EL (cell line): ENCODE measurements at places on chromosomes 5 and 9.

GRCh38 chr9:97919217-97919813 lies 3.0 kb downstream of the TRMO start:
- DNase-seq, result no peak

DNA sequence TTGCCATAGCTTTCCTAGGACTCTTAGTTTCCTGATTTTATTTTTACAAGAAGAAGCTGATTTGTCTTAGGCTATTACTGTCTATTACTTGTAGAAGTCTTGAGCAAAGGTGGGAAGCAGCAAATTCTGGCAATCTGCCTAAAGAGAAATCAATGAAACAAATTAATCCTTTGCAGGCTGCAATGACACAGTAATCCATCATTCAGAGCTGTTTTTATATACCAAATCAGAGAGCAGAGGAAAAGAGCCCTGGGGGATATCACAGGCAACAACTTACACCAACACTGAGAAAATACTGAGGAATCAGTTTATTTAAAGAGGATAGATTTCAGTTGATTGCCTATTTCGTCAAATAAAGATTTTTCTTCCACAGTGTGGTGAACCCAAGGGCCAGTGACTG lies 13.6 kb downstream of the NR2F1-AS1 start:
- DNase-seq, result no peak

- no peak for DNase-seq
These were observed 41.3 kb upstream of the TESK1 start for GRCh38 chr9:35563791-35564197.

- no peak for DNase-seq
These were observed 710.5 kb downstream of the TLR4 start for GRCh38 chr9:118414676-118415075.

DNA sequence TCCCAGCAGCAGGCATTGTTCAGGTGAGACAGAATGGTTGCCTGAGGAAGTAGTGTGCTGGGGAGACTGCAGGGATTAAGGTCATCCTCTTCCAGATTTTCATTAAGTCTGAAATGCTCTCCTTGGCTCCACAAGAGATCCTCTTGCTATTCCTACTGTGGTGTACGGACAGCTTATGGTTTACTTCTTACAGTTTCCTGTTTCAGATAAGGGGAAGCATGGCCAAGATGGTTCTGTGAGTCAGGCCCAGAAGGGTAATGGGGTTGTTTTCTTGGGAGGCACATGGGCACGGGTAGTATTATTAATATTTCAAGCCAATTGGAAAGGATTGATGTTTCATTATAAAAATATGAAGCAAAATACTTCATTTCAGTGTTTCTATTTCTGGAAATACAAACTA lies 42.9 kb downstream of the GLRX start:
- DNase-seq, result peak; percentile 23

DNA sequence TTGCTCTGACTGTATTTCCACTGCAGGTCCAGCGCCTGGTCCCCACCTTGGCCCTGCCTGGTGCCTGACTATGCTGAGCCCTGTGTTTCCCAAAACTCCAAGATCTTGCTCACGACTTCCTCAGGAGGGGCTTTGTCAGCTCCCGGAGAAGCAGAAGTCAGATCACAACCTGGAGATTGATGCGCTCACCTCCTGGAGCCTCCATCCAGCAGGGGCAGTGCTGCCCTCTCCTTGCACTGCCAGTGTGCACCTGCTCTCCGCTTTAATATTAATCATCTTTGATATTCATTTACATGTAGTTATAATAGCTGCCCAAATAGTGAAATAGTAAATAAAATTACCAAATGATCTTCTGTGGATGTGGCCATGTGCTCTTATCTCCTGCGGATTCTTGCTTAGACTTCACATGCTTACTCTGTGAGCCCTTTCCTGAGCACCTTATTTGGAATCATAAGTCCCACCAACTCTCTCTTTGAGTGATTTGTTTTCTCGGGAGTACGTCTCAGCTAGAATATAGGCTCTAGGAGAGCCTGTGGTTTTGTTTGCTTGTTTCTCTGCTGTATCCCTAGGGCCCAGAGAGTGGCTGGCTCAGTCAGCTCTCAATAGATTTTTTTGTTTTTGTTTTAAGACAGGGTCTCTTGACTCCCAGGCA lies 17.4 kb downstream of the MAML1 start:
- no peak for DNase-seq

GRCh38 chr5:41636605-41637004 lies 126.2 kb upstream of the PLCXD3 start:
- DNase-seq, result peak; percentile 13

DNA sequence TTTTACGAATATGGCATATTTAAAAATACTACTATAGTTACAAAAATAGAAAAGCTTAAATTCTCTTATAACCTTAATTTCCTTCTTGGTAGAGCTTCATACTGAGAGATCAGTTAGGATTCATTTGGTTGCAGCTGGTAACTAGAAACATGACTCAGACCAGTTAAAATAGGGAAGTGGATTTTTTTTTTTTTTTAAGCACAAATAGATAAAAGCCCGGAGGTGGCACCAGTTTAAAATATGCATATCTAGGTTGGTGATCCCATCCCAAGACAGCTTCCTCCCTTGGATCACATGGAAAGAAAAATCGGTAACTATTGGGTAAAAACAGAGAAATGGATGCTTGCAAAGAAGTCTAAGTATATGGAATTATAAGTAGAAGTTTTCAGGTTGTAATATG lies 1634.3 kb downstream of the MAT2B start:
- DNase-seq, result no peak

DNA sequence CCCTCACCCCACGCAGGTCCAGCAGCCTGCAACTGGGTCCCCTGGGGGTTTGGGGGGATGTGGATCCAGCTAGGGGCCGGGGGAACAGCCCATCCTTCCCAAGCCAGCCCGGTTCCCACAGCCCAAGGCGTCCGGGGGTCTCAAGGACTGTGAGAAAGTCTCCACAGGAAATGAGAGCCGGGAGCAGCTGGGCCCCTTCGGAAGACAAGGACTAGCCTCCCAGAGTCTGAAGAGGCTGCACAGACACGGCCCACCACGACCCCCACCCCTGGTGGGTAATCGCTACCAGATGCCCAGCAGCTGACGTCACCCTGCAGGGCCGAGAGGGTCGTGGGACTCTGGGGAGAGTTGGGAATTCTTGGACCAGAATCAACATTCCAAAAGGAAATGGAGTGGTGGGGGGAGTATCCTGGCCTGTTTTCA lies 10.5 kb downstream of the SH2D3C start:
- DNase-seq, result peak; percentile 47

DNA sequence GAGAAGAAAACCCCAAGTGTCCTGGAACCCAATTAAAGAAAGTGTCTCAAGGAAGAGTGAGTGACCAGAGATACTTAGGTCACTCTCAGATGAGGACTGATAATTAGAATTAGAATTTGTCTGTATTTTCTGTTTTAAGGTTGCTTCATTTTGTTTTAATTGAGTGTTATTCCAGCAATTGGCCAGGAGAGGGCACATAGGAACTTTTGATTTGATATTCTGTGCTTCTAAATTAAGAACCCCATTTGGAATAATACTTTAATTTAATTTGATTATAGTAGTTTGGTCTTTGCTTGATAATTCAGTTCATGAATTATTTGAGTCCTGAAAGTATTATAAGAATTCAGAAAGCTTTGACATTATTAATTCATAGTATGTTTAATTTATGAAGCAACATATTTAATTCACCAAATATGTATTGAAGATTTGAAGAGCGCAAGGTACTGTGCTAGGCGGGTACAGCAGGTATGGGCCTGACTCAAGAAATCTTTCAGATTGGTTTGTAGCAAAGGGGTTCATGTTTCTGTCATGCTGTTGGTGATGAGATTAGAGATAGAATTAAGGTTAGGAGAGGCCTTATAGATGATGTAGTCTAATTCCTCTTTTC lies 4.9 kb downstream of the MRPL22 start:
- peak; percentile 29 for DNase-seq

GRCh38 chr5:137344723-137345322 lies 154.3 kb downstream of the SPOCK1 start:
- peak; percentile 71 for DNase-seq

DNA sequence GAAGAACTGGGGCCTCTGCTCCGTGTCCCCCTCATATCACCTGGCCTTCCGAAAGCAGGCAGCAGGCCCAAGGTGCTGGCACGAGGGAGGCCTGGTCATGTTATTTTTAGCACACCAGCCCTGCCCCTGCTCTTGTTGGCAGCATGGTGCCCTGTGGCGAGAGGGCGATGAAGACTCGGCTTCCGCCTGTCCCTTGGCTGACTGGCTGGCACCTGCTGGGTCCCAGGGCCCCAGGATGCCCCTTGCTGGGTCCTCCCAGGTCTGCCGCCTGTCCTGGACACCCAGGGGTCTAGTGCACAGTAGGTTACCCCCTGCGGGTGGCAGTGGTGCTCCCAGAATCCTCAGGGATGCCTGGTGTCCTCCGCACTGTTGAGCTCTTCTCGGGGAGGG lies 77.0 kb downstream of the RXRA start:
- no peak for DNase-seq

DNA sequence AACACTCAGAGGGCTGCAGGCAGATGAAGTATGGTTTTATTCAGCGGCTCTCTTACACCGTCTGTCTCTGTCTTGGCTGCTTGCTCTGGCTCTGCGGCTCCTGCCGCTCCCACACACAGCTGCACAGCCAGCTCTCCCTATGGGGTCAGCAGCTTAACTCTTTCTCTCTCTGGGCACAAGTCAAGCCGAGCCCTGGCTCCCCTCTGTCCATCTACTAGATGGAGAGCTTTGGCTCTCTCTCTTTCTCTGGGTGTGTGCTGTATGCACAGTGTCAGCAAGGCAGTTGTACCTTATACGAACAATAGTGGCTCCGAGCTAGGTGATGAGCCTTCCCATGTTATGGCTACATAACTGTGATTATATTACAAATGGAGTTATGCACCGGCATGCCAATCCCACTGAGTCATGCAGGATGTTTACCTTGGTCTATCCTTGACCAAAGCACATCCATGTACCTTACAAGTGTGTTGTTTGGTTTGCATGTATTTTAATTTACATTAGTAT lies 19.3 kb upstream of the PPP2CA start:
- DNase-seq, result peak; percentile 65

GRCh38 chr5:79971156-79971555 lies 19.9 kb downstream of the MTX3 start:
- DNase-seq, result peak; percentile 80

- no peak for DNase-seq
These were observed 27.6 kb downstream of the SGCD start for GRCh38 chr5:156354571-156354970.

DNA sequence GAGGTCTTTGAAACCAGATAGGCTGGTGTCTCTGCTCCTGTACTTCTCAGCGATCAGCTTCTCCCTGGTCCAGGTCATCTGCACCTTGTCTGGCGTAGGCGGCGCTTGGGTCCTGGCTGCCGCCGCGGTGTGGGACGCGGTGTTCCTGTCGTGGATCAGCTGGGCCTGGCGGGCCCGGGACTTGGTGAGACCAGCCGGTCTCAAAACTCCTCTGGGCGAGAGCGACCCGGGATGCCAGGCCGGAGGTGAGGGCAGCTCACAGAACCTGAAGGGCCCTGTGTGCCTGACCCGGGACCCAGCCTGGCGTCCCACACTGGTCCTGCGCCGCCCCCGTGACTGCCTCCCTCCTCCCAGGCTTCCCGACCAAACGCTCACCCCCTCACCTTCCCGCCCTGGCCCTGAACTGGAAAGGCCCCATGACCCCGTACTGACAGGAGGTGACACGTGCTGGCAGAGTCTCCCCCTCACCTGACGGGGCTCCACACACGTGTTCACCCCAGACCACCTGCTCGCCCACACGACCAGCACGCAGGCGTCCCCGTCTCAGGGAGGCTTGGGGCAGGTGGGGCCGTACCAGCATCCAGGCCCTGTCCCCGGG lies 49.0 kb downstream of the NKD2 start:
- DNase-seq, result no peak

GRCh38 chr5:168847511-168848073 lies 268.4 kb upstream of the PANK3 start:
- DNase-seq, result no peak

DNA sequence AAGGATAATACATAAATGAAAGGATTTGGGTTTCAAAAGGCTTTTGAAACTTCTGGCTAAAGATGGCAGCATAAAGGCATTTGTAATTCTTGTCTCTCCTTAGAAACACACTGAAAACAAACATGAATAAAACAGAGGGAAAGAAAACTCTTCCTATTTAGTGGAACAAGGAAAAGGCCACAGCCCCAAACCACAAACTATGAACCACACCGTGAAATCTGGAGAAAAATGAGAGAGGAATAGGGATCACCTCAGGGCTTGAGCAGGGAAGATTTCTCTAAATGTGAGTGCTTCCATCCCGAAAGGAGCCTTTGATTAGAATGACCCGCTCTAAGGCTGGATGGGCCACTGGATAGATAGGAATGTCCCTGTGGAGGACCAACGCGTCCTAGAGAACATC lies 119.6 kb downstream of the SEC61B start:
- no peak for DNase-seq

DNA sequence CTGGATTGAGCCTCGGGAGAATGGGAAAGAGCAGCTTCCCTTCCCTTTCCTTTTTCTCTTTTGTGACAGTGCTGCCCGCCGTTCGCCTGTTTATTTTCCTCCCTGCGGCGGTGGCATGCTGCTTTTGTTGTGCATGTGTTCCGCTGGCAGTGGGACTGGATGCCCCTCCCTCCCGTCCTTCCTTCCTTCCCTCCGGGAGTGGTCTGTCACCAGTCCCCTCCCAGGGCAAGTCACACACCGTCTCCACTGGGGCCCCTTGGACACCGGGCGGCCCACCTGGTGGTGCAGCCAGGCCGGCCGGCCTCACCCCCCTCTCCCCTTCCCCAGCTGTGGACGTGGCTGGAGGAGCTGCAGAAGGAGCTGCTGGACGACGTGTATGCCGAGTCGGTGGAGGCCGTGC lies 214.7 kb downstream of the TRIO start:
- DNase-seq, result no peak

GRCh38 chr9:128073253-128073886 lies 5.3 kb downstream of the SLC25A25 start:
- DNase-seq, result no peak

DNA sequence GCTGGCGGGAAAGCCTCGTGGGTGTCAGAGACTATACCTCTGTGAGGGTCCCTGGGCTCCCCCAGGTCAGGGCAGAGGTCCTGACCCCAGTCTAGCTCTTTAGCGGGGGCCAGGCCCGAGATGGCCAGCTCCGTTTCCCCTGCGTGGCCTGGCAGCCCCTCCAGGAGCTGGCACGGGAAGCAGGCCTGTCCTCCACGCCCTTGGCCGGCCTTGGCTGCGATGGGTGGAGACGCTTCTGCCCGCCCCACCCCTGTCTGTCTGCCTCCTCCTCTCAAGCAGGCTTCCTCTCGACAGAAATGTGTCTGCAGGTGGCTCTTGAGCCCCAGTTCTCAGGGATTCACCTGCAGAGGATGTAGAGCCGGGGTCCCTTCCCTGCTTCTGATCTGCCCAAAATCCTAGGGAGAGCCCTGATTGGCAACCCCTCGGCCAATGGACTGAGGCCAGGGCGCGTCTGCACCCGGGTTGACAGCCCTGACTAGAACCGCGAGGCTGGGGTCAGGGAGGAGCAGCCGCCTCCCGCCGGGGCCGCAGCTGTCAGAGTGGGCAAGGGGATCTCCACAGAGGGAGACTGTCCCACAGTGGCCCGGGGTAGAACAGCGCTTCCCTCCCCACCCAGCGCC lies 2.6 kb upstream of the GRIN1 start:
- DNase-seq, result no peak

DNA sequence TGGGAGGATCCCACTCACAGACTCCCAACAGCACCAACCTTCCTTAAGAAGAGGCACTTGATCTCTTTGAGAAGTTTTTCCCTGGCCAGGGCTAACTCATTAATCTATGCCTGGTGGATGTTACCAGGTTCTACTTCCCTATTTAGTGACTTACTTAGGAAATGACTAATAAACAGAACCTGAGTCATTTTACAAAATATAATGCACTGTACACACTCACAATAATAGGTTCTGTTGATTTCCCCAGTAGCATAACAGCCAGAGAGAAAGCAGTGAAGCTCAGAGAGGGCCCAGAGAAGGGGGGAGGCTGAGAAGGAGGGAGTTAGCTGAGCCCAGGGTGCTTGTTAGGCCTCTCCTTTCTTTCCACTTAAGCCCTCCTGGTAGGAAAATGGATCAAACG lies 27.1 kb downstream of the FRMD3 start:
- peak; percentile 30 for DNase-seq
